ENCODE measurements at places on chromosomes 2 and 18.

DNA sequence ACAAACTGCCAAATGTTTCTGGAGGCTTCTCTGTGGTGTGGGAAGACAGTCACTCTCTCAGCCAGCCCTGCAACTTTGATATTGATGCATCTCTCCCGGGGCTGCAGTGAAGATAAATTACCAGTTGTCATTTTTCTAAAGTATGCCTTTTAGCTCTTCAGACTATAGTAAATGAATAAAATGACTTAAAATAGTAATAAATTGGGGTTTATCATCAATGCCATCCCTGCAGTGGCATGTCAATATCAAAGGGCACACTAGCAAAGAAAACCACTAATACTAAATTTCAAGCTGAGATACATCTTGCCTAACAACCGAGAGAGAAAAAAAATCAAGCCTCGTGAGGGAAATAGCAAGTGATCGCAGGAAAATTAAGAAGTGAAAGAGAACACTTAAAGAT, 749.5 kb upstream of the SLC39A10 start:
- no peak for DNase-seq

GRCh38 chr2:216657086-216657855, 24.1 kb downstream of the IGFBP2 start:
- no peak for DNase-seq

- DNase-seq, result no peak
Observed at GRCh38 chr2:55883829-55884228, 39.8 kb downstream of the EFEMP1 start.

- DNase-seq, result no peak
Observed at GRCh38 chr2:226860087-226860486, 24.2 kb downstream of the RHBDD1 start.

GRCh38 chr2:1937480-1937879, 193.2 kb upstream of the PXDN start:
- no peak for DNase-seq

- no peak for DNase-seq
Observed at GRCh38 chr18:25895518-25895917, 194.9 kb downstream of the SS18 start.

DNA sequence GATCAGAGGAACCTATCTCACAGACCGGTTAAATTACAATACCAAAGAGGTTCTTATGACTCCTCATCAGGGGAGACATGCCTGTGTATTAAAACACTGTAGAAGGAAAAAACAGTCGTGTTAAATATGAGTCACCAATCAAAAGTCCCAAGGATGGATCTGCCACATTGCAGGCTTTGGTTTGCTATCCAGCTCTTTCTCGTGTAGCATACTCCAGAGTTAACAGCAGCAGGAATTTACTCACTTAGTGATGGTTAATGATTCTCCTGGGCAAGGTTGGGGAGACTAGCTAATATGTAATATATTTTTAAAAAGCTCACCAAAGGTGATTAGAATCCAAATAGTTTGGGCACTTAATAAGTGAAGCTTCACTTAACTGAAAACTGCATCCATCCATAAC, 109.7 kb downstream of the MBD5 start:
- no peak for DNase-seq

DNA sequence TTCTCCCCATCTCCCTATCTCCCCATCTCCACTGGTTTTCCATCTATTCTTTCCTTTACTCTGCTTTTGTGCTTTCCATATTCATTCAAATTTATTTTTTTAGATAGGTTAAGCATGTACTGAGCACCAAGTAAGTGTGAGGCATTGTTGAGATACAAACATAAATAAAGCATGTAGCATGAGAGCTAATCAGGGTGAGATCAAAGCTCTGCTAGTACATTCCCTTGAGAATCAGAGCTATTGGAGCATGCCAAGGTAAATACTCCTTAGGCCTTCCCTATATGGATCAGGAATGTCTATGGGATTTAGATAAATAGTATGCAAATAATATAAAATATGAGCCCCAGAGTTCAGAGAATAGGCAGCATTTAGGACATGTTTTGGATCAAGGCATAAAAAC, 25.3 kb downstream of the BABAM2 start:
- DNase-seq, result no peak

DNA sequence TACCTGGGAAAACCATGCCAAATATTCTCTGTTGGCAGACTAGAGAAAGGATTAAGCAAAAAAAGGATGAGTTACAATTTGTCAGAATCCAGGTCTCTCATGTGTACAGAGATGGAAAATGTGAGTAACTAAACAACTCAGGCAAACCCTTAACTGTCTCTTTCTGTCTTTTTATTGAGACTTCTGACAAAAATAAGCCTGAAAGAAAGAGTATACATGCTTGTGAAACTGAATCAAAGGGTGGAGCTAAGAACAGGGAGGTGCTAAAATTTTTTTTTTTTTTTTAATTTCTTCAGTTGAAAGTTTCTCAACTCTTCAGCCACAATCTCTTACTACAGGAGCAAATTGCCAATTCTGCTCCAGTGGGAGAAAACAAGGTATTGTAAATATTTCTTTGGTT, at the start of gene SERPINB10:
SERPINB10 (plus strand) TSS at position 295 of the 400 bp plus-strand sequence. CDS start 7,553 bp downstream, outside the sequence.
- DNase-seq, result no peak

DNA sequence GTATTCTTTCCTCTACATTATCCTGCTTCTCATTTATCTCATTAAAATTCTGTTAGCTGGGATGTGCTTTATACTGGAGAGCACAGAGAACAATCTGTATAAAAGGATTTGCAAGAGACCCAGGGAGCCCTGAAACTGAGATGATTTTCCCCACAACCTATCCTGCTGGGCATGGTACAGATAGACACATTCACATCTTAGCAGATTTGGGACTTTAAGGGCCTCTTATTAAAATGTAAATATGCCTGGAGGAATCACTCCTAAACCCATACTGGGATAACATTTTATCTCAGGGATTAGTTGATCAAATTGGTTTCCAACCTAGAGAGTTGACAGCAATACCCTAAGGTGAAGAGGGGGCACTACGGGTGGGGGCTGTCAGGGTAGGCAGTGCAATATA, 45.5 kb downstream of the AOX1 start:
- DNase-seq, result no peak

DNA sequence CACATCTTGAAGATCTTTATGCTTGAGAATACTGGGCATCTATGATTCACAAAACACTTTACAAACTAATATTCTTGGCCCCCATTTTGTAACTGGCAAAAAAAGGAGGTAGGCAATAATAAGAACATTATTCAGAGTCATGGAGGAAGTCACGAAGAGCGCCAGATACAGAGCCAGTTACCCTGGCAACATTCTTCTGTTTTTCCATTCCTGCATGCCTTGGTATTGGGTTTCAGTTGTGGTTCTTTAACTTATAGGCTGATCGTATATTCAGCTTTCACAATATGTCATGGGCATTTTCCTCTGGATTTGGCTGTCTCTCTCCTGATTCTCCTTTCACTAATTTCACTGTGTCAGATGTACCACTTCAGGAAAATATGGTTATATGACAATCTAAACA, 234.7 kb downstream of the HRH4 start:
- no peak for DNase-seq

- DNase-seq, result no peak
Observed at GRCh38 chr18:532632-533031, 32.1 kb upstream of the COLEC12 start.

- no peak for DNase-seq
Observed at GRCh38 chr2:85308896-85309555, 18.8 kb downstream of the TGOLN2 start.

GRCh38 chr2:169038338-169038757, 7.2 kb upstream of the ABCB11 start:
- no peak for DNase-seq

GRCh38 chr18:38843291-38843690, 1277.7 kb upstream of the CELF4 start:
- no peak for DNase-seq

DNA sequence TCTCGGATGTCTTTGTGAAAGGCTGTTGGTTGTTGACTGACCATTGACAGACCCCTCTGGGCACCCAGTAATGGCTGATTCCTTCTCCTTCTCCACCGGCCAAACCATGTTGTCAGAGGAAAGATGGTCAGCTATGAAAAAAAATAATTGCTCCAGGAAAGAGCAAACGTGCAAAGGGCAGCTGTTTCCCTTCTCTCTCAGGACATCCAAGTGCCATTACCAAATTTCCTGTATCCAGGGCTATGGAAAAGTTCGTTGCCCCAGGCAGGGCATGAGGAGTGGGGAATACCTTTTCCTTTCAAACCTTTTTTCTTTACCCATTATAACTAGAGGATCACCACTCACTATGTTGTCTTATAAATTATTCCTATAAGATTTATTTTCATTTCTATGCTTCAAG, 321.5 kb upstream of the HNRNPA3 start:
- no peak for DNase-seq

- DNase-seq, result no peak
Observed at GRCh38 chr18:13185675-13186198, 32.8 kb upstream of the LDLRAD4 start.

DNA sequence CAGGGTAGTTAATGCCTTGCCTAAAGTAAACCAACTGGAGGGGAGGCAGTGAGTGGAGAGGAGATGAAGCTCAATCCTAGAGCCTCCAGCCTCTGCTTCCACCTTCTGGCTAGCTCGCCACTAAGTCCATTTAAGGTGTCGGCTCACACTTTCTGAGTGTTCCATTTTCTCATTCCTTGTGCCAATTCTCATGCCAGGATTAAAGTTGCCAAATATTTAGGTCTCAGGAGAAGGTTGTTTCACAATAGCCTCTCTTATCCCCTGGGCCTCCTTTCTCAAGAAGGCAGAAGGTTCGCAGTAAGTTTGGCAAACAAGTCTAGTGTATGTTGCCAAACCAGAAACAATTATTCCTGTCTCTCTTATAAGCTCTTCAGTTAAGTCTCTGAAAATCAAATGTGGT, 57.2 kb downstream of the TACR1 start:
- no peak for DNase-seq

DNA sequence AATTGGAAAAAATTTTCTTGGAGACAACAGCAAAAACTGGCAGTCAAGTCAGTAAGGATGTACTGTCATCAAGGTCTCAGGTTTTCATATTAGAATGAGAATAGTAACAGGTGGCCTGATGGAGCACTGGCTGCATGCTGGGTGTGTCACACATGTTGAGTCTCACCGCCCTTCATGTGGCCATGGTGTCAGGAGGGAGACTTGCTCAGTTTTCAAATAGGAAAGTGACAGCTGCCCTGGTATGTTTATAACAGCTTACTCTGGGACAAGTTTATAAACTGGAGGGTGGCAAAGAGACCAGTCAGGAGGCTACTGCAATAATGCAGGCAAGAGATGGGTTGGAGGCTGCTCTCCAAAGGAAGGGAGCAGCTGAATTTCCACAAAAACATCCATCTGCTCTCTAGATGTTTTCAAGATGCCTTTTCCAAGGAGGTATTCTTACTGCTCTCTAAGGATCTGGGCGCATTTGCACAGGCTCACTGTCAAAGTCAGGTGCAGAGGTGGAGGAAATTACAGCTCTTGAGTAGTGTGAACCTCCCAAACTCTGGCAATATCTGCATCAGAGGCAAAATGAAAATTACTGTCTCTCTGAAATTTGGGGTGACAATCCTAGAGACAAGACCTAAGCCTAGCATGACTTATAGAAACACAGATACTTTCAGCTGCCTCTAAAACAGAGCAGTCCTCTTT, 321.9 kb upstream of the RAB12 start:
- no peak for DNase-seq

- no peak for DNase-seq
Observed at GRCh38 chr2:6883448-6884122, 6.0 kb downstream of the RSAD2 start.

DNA sequence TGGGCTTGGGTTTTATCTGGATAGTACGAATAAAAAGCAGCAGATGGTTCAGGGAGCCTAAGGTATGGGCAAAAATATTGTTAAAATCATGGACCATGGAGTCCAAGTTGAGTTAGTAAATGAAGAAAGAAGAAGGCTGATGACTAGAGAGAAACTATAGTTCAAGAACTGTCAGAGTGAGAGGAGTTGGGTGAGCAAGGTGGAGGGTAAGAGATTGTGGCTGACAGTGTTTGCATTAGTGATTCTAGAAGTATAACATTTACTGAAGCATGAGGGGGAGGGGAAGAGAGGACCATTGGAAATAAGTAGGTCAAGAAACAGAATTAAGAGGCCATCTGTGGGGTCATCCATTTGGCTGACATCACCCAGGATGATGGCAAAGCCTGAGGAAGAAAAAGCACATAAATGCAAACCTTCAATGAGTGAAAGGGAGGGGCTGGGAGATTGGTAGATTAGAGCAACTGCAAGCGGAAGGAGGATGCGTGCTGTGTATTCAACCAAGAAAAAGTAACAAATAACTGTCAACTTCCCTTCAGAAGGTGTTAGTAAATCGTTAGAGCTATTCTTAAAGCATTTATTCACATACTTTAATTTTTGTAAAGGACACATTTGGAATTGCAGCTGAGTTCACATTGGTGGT, 392.8 kb downstream of the TSN start:
- DNase-seq, result no peak

GRCh38 chr18:43277164-43277600, at the start of gene SYT4:
SYT4 (minus strand) TSS chr18:43277490; CDS start chr18:43277281, 209 bp downstream.
- DNase-seq, result no peak

Measured in CD4-positive, alpha-beta T cell treated with Interleukin-15 for 4 hours (primary cell).